ENCODE measurements at places on chromosomes 1 and 21.

- DNase-seq: no peak
Measured at GRCh38 chr1:202305168-202305567, 36.6 kb downstream of the UBE2T start.

DNA sequence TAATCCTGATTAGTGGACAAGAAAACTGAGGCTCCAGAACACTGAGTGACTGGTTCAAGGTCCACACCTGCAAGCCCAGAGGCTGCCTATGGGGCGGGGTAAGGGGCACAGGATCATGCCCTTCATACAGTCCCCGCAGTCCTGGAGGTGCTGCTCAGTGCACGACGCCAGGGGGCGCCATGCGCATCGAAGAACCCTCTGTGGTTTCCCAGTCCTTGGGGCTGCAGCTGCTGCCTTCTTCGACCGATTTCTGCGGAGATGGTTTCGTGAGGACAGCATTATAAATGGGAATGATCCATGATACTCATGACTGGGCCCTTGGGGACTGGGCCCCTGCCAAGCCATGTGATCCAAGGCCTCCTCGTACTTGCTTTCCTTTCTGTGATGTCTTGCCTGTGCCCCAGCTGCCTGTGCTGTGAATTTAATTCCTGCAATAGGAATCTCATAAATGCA is 37.1 kb upstream of the ARHGEF10L start:
- peak; percentile 57 for DNase-seq

GRCh38 chr1:80994934-80995333 is 805.8 kb upstream of the ADGRL2 start:
- no peak for DNase-seq

DNA sequence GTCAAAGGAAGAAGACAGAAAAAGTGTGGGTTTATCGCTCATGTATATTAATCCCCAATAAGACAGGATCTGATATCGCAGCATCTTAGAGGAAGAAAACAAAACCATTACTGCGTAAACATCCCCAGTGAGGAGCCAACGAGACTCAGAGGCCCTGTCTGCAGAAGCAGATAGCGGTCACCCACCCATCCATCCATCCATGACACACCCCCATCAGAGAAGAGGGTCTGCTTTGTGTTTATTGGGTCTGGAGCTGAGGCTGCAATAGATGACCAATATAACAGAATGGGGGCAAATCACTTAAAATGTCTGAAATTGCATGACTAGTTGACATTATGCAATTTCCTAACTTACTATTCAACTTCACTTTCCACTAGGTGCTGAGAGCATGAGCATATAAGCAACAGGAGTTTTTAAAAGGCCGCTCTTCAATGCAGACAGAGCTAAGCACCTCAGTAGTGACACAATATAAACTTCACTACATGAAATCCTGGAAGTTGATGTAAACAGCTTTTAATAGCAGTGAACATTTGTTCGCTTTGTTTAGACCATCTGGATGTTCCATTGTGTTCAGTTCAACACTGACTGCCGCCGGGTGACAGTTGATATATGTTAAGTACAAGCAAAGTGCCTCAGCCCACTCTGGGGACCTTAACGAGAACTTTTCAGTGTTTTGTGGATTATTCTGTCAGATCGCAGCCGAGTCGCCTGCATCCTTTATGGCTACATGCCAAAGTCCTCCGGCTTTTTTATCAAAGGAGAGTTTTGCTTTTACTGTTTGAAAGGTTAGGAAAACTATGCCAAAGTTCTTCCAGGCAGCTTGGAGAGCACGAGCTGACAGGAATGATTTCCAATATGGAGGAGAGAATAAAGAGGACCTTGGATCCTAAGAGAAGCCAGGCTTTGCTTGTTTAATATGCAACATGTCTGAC is 167.5 kb downstream of the ZNF281 start:
- DNase-seq: no peak

- no peak for DNase-seq
Measured at GRCh38 chr1:63316984-63317816, 5.2 kb upstream of the FOXD3 start.

GRCh38 chr21:25813917-25814316 is 79.1 kb downstream of the GABPA start:
- DNase-seq: no peak

- DNase-seq: no peak
Measured at GRCh38 chr1:36628804-36629203, 146.1 kb upstream of the CSF3R start.

GRCh38 chr1:1847061-1847850 is 43.6 kb downstream of the GNB1 start:
- DNase-seq: no peak

DNA sequence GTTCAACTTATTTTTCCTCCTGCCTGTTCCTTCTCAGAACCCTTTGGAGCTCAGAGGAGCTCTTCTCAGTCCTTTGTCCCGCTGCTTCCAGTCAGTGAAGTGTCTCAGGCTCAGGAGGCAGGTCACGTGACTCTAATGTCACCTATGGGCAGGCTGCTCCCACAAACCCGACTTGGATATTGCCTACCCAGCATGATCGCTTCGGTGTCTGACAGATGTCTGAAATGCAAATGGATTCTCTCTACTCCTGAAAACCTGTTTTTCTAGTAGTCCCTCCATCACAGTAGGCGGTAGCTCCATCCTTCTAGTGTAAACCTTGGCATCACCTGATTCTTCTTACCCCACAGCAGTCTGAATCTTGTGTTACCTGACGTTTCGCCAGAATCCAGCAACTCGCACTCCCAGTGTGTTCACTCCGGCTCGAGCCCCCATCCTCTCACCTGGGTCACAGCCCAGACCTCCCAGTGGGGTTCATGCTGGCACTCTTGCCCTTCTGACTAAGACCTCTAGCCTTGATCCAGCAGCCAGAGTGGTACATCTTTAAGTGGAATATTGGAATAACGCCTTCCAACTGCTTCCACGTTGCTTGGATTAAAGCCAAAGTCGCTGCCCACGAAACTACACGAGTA is 5.4 kb downstream of the PADI6 start:
- DNase-seq: no peak

- DNase-seq: no peak
Measured at GRCh38 chr1:179187735-179188471, 41.6 kb downstream of the ABL2 start.

- no peak for DNase-seq
Measured at GRCh38 chr1:46043458-46044017, 88.9 kb downstream of the PIK3R3 start.

- no peak for DNase-seq
Measured at GRCh38 chr1:63921359-63921758, 147.5 kb downstream of the ROR1 start.

DNA sequence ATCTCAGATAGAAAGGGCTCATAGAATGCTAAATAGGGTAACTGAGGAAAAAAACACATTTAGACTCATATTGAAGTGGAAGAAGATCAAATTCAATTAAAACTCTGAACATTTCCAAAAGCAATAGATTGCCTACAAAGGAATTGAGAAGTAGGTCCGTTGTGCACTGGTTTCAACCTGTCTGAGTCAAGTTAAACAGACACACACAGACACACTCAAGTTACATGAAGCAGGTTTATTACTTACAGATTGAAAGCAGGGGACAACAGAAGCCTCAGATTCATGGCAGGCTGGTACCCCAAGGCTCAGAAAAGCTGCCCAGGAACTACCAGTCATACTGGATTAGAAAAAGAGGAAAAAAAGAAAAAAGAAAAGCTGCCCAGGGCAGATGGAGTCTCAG is 20.7 kb upstream of the S100A2 start:
- DNase-seq: no peak
